ENCODE measurements at places on chromosomes 13 and 19. TPM values are rescaled to one million over a fixed set of nuclear protein-coding genes. Genes with fewer than 3 reads are reported as not detected.
A peak's percentile ranks its signal among the peaks of the same experiment; 100 is the strongest.

- DNase-seq, result no peak
Measured at GRCh38 chr13:108787700-108788414, 158.4 kb downstream of the MYO16 start.

- DNase-seq, result peak; percentile 51
Measured at GRCh38 chr13:112734696-112735547, 45.1 kb downstream of the ATP11A start.

DNA sequence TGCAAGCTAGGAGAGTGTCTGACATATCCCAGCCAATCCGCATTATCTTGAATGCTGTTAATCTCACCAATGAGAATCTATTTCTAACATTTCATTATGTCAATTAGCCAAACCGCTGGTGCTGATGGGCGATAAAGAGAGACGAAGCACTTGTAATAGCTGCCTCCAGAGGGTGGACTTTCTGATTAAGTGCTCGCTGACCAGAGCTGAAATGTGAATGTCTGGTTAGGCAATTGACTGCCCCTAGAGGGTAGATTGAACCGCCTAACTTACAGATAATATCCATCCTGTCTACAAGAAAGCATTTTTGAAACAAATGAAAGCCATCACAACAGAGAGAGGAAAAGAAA, 552 bp upstream of the GRWD1 start:
- DNase-seq, result no peak

GRCh38 chr19:4088975-4089374, 22.3 kb upstream of the ZBTB7A start:
- DNase-seq, result no peak

DNA sequence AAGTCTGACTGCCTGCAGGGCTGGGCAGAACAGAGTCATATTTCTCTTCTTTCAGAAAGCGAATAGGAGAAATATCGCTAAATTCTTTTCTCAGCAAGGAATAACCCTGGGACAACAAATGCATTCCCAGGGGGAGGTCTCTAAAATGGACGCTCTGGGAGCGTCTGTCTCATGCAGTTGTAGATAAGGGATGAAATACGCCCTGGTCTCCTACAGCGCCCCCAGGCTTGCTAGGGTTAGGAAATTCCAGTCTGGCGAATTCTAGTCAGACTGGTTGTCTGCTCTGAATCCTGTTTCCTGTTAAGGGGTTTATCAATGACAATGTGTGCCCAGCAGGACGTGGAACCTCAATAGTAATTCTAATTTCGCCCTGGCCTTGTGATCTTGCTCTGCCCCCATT, 1214.1 kb downstream of the DIAPH3 start:
- no peak for DNase-seq

DNA sequence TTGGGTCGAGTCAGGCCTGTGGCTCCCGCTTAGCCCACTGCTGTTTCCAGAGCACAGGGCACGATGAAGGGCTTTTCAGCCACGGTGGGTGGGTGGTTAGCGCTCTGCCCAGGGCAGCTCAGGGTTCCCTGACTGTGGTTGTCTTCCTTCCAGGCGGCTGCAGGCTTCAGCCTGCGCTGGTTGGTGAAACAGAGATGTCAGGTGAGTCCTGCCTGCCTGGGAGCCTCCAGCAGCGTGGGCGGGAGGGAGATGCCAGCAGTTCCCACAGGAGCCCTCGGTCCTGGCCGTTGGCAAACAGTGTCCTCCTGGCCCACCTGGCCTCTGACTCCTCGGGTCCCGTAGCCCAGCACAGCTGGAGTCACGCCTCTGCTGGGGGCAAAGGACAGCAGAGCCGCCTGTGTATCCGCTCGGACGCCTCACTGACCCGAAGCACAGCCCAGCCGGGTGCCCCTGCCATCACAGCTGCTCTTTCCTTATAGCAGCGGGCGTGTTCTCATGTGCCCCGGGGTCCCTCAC, 9.7 kb downstream of the ADAT3 start:
- DNase-seq, result no peak

GRCh38 chr19:33388231-33388724, 14.8 kb downstream of the CEBPG start:
- DNase-seq, result peak; percentile 76

DNA sequence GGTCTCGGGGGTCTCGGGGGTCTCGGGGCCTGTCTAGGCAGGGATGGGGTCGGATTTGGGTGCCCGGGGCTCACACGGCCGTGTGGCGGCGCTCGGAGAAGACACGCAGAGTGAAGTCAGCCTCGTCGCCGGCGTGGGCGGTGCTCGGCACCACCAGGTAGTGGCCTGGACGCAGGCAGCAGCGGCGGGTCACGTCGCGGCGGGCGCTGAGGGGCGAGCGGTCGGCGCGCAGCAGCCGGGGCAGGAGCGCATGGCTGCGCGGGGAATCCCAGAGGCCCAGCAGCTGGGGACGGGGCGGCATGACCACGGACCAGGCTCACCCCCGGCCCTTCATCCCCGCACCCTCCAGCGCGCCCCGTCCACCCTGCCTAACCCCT, 8.2 kb downstream of the CAPN12 start:
- DNase-seq, result peak; percentile 89

DNA sequence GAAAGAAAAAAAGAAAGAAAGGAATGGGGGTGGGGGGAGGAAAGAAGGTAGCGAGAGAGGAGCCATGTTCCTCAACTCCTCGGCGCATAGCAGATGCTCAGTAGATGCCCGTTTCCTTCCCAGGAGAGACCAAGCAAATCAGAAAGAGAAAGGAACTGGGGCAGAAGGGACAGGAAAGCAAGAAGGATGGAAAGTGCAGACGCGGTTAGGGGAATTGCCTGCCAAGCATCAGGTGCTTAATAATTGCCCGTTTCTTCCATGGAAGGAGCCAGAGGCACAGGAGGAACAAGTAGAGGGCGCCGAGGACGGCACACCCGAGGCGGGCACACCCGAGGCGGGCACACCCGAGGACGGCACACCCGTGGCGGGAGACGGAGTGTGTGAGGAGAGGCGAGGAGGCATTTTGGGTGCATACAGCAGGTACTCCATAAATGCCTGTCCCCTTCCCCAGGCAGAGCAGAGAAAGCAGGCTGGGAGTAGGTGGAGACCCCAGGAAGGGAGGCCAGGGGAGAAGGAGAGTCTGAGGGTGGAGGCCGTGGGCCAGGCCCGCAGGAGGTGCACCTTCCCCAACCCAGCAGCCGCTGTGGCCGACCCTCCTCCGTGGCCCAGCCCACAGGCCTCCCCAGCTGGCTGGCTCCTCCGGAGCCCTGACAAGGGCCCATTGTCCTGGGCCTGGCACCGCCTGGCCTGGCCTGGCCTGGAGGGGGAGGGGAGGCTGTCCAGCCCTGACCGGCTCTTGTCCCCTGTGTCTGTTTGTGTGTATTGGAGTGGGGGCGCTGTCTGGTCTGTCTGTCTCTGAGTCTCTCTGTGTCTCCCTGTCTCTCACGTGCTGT, 14.6 kb downstream of the JOSD2 start:
- peak; percentile 24 for DNase-seq

DNA sequence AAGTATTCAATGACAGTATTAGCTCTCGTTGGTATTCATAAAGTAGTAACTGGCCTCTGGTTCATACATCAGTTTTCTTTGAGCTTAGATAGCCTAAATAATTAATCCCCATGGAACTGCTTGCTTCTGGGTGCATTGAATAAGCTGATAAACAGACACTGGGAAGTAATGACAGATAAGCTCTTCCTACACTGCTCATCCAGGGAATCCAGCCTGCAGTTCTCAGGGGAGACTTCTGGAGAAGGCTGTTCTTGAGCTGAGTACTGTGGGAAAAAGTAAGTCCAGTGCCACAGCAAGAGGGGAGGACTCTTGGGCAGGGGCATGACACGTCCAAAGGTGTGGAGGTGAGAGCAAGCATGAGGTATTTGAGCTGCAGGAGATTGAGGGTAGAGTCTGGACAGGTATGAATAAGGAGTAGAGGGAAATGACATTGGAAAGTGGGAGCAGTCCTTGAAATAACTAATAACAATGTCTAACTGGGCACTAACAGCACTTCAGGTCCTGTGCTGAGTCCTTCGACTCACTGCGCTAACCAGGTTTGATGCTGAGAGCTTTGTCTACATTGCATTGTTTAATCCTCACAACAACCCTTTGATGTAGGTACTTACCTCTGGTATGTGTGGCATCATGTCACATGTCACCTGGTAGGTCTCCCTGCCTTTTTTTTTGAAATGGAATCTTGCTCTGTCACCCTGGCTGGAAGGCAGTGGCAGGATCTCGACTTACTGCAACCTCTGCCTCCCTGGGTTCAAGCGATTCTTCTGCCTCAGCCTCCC, 7.2 kb downstream of the GARRE1 start:
- no peak for DNase-seq

- DNase-seq, result no peak
Measured at GRCh38 chr19:34512254-34512822, 30.8 kb downstream of the WTIP start.

DNA sequence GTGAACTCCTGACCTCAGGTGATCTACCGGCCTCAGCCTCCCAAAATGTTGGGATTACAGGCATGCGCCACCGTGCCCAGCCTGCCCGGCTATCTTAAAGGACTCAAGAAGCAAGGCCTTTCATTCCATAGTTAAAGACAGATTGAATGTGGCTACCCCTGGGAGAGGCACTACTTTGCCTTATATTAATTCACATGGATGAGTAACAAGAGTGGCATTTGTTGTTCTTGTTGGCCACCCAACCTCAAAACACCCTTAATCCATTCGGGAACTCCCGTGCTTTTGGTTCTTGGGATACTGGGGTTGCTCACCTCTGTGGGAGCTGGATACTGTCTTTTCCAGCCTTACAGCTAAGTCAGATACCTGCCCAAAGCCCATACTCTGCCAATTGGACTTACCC, 34.4 kb upstream of the ABCC4 start:
- DNase-seq, result no peak

DNA sequence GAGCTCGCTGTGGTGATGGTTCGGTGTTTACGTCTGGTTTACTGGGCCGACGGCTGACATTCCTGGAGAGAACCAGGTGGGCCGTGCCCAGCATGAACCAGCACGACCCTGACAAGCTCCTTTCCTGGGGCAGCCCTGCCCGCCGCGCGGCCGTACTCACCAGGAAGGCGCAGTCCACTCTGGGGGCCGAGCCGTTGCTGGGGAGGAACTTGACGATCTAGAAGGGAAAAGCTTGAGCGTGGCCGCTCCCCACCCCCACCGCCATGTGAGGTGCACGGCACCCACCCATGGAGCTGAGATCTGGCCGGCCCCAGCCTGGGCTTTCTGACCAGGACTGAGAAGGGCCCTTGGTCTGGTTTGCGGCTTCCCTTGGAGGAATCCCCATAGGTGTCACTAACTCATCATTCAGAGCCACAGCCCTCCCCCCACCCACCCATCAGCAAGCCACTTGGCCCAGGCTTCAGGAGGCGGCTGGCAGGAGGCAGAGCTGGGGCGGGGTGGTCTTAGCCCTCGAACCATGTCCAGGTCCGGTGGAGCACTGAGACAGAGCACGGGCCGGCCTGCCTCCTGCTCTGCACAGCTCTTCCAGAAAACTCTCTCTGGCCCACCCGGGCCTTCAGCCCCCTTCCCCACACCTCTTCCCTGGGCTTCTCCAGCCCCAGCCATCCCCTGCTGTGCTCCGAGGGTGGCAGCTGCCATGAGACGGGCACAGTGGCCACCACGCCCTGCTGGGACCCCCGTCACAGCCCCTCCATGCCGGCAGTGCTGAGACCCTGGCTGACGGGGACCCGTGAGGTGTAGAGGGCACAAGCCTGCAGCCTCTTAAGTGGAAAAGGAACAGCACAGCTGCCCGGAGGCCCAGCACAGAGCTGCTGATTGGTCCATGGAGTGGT, 6.2 kb downstream of the ATP4B start:
- peak; percentile 34 for DNase-seq

DNA sequence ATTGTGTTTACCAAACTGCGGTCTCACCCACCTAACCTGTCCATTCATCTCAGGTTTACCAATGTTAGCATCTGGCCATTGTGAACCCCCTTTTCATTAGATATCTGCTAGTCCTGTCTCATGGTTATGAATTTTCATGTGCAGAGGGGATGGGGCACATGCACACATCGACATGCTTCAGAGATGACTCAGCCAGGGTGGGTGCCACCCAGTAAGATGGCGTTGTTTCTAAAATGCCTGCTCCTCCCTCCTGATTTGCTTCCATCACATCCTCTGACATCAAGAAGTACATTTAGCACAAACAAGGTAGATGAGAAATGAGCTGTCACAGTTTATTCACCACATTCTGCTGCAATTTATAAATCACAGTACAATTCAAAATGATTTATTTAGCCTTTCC, 51.3 kb downstream of the GPALPP1 start:
- no peak for DNase-seq

- DNase-seq, result no peak
Measured at GRCh38 chr19:40392894-40393517, 3.0 kb upstream of the HIPK4 start.

GRCh38 chr13:26908126-26908525, 147.5 kb upstream of the GPR12 start:
- DNase-seq, result no peak

- DNase-seq, result no peak
Measured at GRCh38 chr13:111270126-111270525, 50.3 kb upstream of the TEX29 start.

GRCh38 chr13:50629966-50630365, 213.5 kb downstream of the DLEU7 start:
- DNase-seq, result no peak

GRCh38 chr13:111283991-111284390, 36.5 kb upstream of the TEX29 start:
- DNase-seq, result no peak

DNA sequence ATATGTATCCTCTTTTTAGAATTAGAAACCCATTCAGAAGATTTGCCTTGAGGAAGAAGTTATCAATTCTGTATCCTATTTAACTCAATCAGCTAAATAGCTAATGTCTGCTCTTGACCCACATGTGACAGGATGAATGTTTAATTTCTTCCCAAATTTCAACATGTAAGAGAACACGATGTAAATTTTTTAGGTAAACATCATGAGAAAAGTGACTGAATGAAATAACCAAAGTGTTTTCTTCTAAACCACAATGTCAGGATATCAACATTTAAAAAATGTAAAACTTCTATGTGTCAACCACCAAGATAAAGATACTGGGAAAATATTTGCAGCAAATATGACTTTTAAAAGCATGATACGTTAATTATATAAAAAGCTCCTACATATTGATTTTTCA, 302.4 kb downstream of the DCT start:
- DNase-seq, result no peak

- DNase-seq, result no peak
Measured at GRCh38 chr13:54301085-54301484, 1272.5 kb downstream of the OLFM4 start.

- DNase-seq, result no peak
Measured at GRCh38 chr13:32426191-32426989, 1.5 kb downstream of the N4BP2L1 start.

DNA sequence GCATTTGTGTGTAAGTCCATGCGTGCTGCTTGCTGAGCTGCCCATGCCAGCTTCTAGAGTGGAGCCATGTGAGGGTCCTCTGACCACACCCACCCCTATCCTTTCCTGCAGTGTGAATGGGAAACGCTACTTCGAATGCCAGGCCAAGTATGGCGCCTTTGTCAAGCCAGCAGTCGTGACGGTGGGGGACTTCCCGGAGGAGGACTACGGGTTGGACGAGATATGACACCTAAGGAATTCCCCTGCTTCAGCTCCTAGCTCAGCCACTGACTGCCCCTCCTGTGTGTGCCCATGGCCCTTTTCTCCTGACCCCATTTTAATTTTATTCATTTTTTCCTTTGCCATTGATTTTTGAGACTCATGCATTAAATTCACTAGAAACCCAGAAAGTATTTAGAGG, 10.3 kb downstream of the TBCB start:
- DNase-seq, result no peak

The ADGRL1 gene
- total RNA-seq, result 11.0 TPM

The ZNF221 gene
- total RNA-seq, result 8.8 TPM

The ZNF256 gene
- 5.7 TPM for total RNA-seq

The USHBP1 gene
- 4.6 TPM for total RNA-seq

The UBE2L5 gene
- total RNA-seq, result 1.7 TPM

The ZNF90 gene
- total RNA-seq, result 2.4 TPM

The SUCLA2 gene
- total RNA-seq, result 42.0 TPM

The CD33 gene
- total RNA-seq, result 15.0 TPM

Measured in aorta (tissue), 5 donors.